ENCODE measurements at places on chromosomes 1 and 21. TPM values are rescaled to one million over a fixed set of nuclear protein-coding genes. Genes with fewer than 3 reads are reported as not detected.

GRCh38 chr21:30207252-30207579, 8.7 kb downstream of the CLDN8 start:
- no peak overlapping the region for H3K4me3 ChIP-seq
- no peak for DNase-seq
- no peak overlapping the region for H3K27ac ChIP-seq
- no peaks in the 10 kb centered on the region for H3K36me3 ChIP-seq
- no peaks in the 10 kb centered on the region for H3K27me3 ChIP-seq

- H3K4me1 ChIP-seq, result no peaks in the 10 kb centered on the region
- no peaks in the 10 kb centered on the region for H3K27me3 ChIP-seq
- no peaks in the 10 kb centered on the region for H3K36me3 ChIP-seq
Observed at GRCh38 chr1:170340308-170340707, 191.7 kb upstream of the GORAB start.

DNA sequence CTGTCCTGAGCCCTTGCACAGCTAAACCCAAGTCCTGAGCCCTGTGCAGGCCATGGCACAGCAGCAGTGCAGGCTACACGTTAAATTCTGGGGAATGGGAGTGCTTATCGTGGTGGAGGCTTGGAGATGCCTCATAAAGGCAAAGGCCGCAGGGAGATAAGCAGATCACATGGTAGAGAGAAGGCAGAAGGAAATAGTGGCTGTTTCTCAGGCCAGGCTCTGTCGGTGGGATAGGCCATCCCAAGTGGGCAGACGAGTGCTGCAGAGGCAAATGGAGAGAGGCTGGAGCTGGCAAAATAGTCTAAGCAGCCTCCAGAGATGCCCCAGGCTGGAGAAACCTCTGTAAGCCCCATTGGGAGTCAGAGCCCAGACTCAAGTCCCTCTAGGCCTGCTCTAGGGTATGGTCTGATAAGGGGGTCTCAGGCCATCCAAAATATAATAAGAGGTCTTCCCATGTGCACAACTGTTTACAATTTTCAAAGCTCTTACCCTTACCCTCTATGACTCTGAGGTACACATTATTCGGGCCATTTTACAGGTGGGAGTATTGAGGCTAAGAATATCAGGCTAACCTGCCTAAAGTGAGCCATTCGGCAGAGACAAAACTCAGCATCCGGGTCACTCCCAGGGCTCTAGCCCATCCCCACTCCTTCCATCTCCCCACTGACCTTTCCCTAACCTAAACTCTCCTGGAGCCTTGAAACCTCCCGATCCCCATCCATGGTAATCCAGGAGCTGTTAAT, 79.6 kb downstream of the NKAIN1 start:
- H3K27ac ChIP-seq, result no peak overlapping the region
- no peak for DNase-seq
- peaks cover 5% of the 10 kb centered on the region for H3K4me1 ChIP-seq

The SLAMF9 gene
- 0.09 TPM for total RNA-seq

GRCh38 chr1:48687282-48688045, 89.2 kb downstream of the BEND5 start:
- H3K27me3 ChIP-seq, result peaks cover 2% of the 10 kb centered on the region
- H3K4me3 ChIP-seq, result no peak overlapping the region
- H3K36me3 ChIP-seq, result no peaks in the 10 kb centered on the region
- no peak overlapping the region for H3K27ac ChIP-seq
- H3K4me1 ChIP-seq, result no peaks in the 10 kb centered on the region

- H3K4me3 ChIP-seq, result no peak overlapping the region
- DNase-seq, result no peak
- H3K27me3 ChIP-seq, result no peaks in the 10 kb centered on the region
- H3K27ac ChIP-seq, result no peak overlapping the region
- no peaks in the 10 kb centered on the region for H3K36me3 ChIP-seq
Observed at GRCh38 chr1:59485949-59486348, 189.1 kb downstream of the FGGY start.

The NTMT2 gene
- total RNA-seq, result not detected

DNA sequence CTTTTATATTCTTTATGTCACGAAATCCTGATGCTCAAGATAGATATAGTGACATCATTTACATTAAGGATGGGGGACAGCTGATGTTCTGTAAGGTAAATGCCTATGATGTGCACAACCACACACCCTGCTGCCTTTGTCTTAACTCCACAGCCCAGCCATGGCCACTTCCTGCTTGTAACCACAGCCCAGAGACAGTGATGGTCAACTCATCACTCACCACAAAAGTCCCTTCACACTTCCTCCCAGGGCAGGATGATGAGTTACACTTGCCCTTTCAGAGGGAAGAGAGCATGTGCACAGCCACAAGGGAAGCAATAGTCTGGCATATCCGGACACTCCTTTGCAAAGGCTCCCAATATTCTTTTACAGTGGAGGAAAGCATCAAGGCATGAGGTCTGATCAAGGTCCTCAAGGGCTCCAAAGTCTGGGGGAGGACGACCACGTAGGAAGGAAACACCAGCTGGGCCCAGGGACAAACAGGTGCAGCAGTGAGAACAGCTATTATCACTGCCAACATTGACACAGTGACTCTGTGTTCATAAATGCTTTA, 53.8 kb downstream of the PLPP3 start:
- H3K4me1 ChIP-seq, result peaks cover 74% of the 10 kb centered on the region
- no peak overlapping the region for H3K4me3 ChIP-seq
- H3K27me3 ChIP-seq, result no peaks in the 10 kb centered on the region
- H3K27ac ChIP-seq, result peak overlapping the region; percentile 66

The LMX1A gene
- 0.05 TPM for total RNA-seq

DNA sequence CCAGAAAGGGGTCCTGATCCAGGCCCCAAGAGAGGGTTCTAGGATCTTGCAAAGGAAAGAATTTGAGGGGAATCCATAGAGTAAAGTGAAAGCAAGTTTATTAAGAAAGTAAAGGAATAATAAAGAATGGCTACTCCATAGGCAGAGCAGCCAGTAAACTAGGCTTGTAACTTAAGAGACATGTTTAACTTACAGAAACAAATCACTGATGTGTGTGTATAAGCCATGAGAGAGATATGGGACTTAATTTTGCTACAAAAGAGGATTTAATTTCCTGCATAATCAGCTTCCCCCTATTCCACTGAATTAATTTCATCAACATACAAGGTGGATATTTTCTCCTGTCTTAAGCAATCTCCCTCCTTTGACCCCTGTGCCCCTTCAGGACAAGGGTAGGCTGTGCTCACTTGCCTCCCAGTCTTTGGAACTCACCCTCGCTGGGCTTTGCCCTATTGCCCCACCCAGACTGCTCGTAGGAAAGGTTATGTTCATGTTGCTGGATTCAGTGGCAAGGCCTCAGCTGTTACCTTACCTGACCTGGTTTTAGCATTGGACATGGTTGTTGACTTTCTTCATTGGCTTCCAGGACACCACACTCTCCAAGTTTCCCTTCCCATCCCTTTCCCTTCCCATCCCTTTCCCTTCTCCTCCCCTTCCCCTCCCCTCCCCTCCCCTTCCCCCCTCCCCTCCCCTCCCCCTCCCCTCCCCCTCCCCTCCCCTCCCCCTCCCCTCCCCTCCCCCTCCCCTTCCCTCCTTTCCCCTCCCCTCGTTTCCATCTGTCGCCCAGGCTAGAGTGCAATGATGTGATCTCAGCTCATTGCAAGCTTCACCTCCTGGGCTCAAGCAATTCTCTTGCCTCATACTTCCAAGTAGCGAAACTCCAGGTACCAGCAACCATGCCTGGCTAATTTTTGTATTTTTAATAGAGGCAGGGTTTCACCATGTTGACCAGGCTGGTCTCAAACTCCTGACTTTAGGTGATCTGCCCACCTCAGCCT, 44.6 kb downstream of the TBCE start:
- no peaks in the 10 kb centered on the region for H3K4me1 ChIP-seq
- no peak for DNase-seq
- no peak overlapping the region for H3K27ac ChIP-seq
- no peaks in the 10 kb centered on the region for H3K27me3 ChIP-seq
- no peaks in the 10 kb centered on the region for H3K36me3 ChIP-seq
- no peak overlapping the region for H3K4me3 ChIP-seq

DNA sequence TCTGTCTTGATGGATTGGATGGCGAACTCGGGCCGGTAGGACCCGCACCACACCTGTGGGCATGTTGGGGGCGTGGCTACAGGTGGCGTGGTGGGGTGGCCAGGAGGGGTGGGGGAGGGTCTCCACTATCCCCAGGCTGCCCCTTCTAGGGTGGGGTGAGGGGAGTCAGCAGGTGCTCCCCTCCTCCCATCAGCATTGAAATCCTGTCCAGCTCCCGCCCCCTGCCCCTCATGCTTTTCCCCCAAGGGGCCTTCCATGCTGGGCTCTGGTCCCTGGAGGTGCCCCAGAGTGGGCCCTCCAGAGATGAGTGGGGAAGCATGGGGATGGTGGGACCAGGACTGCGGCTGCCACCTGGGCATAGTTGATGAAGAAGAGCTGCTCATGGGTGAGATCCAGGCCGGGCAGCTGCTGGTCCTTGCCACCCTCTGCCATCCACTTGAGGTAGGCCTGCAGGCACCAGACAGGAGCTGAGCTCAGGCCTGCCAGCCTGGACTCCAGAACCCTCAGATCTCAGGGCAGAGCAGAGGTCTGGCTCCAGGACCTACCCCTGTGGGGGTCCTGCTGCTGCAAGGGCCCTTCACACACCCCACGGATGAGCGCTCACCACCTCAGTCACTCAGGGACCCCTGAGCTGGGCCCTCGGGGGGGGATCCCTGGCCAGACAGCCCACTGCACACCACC, 5.1 kb downstream of the PRXL2B start:
- H3K4me1 ChIP-seq, result peaks cover 3% of the 10 kb centered on the region
- H3K36me3 ChIP-seq, result no peaks in the 10 kb centered on the region
- no peak overlapping the region for H3K27ac ChIP-seq
- DNase-seq, result no peak
- peaks cover 3% of the 10 kb centered on the region for H3K27me3 ChIP-seq

The MAP7D1 gene
- total RNA-seq, result 31.9 TPM

DNA sequence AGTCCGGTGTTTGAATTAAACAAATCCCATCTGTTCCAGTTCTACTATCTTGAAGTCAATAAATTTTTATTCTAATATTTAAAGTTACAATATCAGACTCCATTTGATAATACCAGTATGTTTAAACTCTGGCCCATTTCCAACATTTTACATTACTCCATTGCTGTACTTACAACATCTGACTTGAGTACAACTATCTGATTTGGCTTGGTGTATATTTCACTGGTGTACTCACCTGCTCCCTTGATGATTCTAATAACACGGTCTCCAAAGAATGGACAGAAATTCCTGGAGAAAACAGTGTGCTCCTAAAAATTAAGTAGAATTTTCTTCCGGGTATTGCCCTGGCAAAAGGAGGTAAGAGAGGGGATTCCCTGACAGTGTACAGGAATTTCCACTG, 680.5 kb upstream of the ADAMTS5 start:
- no peaks in the 10 kb centered on the region for H3K4me1 ChIP-seq
- no peak overlapping the region for H3K4me3 ChIP-seq
- no peaks in the 10 kb centered on the region for H3K36me3 ChIP-seq
- no peak overlapping the region for H3K27ac ChIP-seq
- H3K27me3 ChIP-seq, result no peaks in the 10 kb centered on the region
- no peak for DNase-seq

All from thymus (tissue), 14 donors.